Pons (tissue), 1 donor: ENCODE measurements at places on chromosomes 7 and 10.

GRCh38 chr10:66746246-66746645 lies 179.6 kb upstream of the LRRTM3 start:
- no peak for DNase-seq

- DNase-seq: no peak
Observed at GRCh38 chr7:7932553-7932952, 36.0 kb upstream of the GLCCI1 start.

- no peak for DNase-seq
Observed at GRCh38 chr10:11516431-11516746, 95.1 kb downstream of the USP6NL start.

GRCh38 chr7:47763063-47763974 lies 181.4 kb upstream of the TNS3 start:
- DNase-seq: no peak

GRCh38 chr7:23093111-23093510 lies 12.5 kb upstream of the KLHL7 start:
- no peak for DNase-seq

DNA sequence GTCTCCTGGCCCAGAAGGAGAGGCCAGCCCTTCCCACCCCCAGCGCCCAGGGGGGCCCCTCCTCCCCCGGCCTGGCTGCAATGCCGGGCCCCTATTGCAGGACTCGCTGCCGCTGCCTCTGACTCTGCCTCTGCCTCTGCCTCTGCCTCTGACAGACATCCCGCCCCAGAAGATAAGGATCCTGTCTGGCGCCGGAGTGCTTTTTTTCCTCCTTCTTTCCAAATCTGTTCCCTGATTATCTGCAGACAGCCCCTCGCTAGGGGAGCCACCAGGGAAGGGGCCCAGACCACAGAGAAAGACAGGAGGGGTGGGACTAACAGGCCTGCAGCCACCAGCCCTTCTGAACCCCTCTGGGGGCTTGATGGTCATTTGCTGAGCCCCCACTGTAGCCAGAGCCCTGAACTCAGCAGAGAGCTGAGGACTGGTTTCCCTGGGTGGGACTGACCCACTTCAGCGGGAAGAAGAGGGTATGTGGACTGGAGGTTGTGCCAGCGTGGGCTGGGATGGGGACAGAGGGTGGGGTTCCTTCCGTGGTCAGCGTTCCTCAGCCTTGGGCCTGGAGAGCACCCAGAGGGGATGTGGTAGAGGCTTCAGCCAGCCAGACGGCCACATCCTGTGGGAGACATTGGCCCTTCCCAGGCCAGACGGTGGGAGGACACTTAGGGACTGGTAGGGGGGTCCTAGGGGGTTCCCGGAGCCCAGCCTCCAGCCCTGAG lies 22.8 kb downstream of the UNC5B start:
- DNase-seq: peak; percentile 34

DNA sequence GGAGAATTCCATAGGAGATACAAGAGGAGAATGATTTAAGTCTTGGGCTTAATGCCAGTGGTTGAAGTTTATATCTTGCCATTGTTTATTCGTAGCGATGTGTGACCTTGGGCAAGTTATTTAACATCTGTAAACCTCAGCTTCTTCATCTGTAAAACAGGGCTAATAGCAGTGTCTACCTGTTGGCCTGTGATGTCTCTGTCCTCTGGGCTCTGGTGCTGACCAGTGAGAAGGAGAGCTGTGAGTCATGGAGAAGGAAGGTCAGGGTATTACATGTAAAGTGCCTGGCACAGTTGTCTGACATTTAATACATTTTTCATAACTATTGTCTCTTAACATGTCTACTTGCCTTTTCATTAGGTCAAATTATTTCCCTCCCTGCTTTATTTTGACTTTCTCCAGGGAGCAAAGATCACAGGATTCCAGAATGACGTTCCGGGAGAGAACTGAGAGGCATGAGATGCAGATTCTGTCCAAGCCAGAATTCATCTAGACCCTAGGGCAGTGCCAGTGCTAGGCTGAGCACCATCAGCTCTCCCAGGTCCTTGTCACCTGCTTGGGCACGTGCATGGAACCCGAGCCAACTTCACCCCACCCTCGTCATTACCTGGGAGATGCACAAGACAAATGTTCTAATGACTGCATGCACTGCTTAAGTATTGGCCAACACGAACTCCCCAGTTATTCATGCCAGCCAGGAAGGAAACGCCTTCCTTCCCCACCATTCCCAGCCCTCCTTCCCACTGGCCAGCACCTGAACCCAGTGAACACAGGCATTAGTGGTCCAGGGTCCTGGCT lies 187.9 kb downstream of the DPY19L1 start:
- DNase-seq: no peak

DNA sequence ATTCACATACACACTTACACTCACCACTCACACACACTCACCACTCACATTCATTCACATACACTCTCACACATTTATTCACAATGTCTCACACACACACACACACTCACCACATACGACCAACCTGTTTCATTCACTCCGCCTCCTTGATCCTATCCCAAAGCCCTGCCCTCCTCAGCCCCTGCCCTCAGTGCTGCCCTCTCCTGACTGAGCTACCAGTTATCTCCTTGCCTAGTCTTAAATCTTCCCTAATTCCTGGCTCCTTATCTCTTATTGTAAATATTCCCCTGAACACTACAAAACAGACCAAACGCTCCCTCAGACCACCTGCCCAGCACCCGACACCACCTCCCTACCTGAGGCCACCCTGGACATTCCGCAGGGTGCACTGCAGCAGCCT lies 26.1 kb upstream of the C10orf120 start:
- no peak for DNase-seq
